ENCODE measurements at places on chromosomes 12 and 14.

GRCh38 chr12:114750917-114751316 lies 66.9 kb upstream of the TBX3 start:
- no peak for DNase-seq

GRCh38 chr14:61584331-61584741 lies 111.0 kb upstream of the HIF1A start:
- no peak for DNase-seq

DNA sequence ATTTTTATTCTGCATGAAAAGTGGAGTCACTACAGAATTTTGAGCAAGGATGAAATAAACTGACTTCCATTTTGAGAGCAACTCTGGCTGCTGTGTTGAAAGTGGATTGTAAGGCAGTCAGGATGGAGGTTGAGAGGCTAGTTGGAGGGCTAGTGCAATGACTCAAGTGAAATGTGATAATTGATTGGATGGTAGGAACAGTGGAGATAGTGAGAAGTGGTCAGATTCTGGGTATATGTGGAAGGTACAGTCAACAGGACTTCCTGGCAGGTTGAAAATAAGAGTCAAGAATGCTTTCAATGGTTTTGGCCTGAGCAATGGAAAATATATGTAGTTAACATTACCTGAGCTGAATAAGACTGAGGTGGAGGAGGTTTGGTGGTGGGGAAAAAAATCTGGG lies 29.0 kb upstream of the CMAS start:
- DNase-seq = no peak

DNA sequence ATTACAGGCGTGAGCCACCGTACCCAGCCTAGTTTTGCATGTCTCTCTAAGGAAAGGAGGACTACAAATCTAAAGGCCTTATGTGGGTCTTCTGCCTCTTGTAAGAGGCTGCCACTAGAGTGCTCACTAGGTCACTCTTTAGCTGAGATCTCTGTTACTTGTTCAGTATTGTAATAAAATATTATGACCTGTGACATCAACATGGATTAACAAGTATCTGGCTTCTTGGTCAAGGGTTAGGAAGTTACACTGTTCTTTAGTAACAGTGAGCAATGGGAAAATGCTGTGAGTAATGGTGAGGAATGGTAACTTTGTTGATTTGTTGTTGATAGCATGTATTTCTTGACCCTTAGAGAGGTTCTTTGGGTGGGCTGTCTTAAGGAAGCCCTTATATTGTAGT lies 50.5 kb downstream of the ERC1 start:
- DNase-seq = no peak

DNA sequence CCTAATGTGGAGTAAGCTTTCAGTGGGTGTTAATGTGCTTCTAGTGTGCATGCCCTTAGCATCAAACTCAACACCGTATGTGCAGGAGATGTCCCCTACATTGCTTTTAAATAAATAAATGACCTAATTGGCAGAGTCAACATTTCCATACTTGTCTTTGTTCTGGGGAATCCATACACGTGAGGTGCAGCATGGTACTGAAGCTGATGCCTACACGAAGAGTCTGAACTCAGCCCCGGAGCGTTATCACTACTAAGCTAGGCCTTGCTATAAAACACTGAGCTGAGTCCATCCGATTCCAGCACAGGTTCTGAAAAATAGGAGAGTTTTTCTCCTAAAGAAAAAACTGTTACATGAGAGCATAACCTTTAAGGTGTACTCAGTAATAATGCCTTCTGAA lies 125.0 kb upstream of the DYRK2 start:
- DNase-seq = no peak

- DNase-seq = peak; percentile 59
Measured at GRCh38 chr12:14716848-14717444, 20.5 kb upstream of the GUCY2C start.

DNA sequence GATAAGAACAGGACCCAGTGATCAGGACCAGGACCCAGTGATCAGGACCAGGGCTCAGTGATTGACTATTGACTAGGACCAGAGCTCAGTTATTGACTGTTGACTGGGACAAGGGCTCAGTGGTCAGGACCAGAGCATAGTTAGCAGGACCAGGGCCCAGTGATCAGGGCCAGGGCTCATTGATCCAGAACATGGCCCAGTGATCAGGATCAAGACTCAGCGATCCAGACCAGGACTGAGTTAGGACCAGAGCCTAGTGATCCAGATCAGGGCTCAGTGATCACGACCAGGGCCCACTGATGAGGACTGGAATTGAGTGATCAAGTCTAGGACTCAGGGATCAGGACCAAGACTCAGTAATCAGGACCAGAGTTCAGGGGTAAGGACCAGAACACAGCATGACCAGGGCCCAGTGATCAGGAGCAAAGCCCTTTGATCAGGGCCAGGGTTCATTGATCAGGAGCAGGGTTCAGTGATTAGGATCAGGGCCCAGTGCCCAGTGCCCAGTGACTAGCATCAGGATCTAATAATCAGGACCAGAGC lies 176.0 kb downstream of the TMEM121 start:
- no peak for DNase-seq

GRCh38 chr14:64848239-64848638 lies 31.5 kb downstream of the SPTB start:
- no peak for DNase-seq
